ENCODE measurements at places on chromosomes 2 and 18. TPM values are rescaled to one million over a fixed set of nuclear protein-coding genes. Genes with fewer than 3 reads are reported as not detected.

- no peak for DNase-seq
These were observed 246.7 kb upstream of the EPAS1 start for GRCh38 chr2:46050489-46050888.

DNA sequence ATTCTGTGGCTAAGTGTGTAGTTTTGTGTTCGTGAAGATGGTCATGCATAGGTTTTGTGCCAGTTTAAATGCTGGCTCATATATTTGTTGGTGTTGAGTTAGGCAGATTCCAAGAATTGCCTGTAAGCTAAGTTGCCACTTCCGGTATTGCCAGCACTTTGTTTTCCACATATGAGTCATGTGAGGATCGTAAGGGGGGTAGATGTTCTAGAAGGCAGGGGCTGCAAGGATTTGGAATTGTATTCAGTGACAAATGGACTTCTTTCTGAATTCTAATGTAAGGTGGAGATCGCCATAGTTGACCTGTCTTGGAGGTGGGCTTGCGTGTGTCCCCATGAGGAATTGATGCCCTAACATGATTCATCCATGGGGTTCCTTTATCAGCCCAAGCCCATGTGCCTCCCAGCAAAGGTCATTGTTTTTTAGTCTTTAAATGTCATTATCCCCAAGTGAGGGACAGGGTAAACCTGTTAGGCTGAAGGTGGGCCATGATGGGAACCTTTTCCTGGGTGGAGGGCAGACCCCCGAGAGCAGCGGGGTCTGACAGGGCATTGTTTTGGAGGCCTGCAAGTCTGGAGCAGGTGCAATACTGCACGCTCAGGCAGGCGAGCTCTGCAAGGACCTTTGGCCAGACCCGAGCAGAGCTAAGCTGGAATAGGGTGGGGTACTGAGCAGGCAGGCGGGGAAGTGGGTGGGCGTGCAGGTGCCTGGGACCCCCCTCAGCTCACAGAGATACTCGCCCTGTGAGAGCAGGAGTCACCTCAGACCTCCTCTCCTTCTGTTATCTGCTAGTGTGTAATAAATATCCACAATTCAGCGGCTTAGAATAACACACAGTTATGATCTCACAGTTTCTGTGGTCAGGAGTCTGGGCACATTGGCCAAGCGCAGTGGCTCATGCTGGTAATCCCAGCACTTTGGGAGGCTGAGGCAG lies 77.4 kb downstream of the LRRFIP1 start:
- no peak for DNase-seq

- DNase-seq: no peak
These were observed 244.3 kb downstream of the OSR1 start for GRCh38 chr2:19114126-19114525.

GRCh38 chr2:191311-192190 lies 72.3 kb downstream of the SH3YL1 start:
- no peak for DNase-seq

- no peak for DNase-seq
These were observed 66.2 kb downstream of the STAT1 start for GRCh38 chr2:190947711-190948251.

- no peak for DNase-seq
These were observed 104.9 kb upstream of the LYPD6 start for GRCh38 chr2:149225446-149225845.

GRCh38 chr2:15363142-15363541 lies 198.0 kb downstream of the NBAS start:
- no peak for DNase-seq

DNA sequence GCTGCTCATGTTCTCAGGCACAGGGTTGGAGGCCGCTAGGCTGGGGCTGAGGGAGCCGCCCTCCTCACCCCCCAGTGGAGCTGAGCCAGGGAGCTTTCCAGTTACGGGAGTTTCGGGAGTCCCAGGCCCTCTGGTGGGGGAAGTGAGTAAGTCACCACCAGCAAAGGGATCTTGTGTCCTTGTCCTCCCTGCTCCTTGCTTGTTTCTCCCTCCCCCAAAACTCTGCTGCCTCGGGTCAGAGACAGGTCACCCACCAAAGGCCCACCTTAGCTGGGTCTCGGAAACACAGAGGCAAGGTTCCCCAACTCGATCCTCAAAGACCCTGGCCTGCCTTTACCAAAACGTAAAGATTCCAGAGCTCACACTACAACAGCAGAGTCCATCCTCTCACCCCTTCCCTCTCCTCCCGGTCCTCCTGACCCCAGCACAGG lies 60.5 kb upstream of the POMC start:
- peak; percentile 38 for DNase-seq

- no peak for DNase-seq
These were observed 155.4 kb downstream of the FAM210A start for GRCh38 chr18:13570856-13571495.

GRCh38 chr18:68660354-68661183 lies 54.3 kb downstream of the TMX3 start:
- DNase-seq: no peak

DNA sequence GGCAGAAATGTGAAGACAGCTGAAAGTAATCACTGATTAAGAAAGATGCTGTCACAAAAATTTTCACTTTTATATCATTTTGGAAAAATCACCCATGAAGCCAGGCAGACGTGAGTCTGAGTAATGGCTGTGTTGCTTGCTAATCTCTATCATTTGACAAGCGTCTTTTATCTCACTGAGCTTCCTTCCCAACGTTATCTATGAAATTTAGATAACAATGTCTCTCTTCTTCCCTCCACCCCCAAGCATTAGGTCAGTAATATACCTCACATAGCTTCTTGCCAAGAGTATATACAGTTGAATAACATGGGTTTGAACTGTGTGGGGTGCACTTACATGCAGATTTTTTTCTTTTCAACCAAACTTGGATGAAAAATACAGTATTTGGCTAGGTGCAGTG lies 388.6 kb upstream of the NRXN1 start:
- DNase-seq: no peak

DNA sequence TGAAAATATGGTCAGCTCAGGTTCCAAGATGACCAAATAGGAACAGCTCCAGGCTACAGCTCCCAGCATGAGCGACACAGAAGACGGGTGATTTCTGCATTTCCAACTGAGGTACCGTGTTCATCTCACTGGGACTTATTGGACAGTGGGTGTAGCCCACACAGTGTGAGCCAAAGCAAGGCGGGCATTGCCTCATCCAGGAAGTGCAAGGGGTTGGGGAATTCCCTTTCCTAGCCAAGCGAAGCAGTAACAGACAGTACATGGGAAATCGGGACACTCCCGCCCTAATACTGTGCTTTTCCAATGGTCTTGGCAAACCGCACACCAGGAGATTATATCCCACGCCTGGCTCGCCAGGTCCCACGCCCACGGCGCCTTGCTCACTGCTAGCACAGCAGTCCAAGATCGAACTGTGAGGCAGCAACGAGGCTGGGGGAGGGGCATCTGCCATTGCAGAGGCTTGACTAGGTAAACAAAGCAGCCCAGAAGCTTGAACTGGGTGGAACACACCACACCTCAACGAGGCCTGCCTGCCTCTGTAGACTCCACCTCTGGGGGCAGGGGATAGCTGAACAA lies 57.5 kb downstream of the WDPCP start:
- no peak for DNase-seq

DNA sequence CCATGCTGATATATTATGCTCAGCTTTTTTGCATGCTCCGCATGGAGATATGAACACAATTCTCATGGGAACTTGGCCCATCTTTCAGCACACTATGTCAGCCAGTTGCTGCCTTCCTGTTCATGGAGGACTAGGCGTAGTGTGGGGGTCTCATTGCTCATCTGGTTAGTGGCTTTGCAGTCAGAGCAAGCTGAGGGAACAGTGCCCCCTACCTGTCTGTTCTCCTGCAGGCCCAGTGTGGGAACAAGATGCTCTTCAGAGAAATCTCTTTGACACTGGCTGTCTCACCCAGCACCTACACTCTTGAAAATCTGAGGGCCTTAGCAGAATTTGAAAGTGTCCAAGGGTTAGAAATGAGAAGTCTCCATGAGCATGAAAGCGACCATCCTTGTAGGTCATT lies 47.1 kb downstream of the SPTBN1 start:
- no peak for DNase-seq

DNA sequence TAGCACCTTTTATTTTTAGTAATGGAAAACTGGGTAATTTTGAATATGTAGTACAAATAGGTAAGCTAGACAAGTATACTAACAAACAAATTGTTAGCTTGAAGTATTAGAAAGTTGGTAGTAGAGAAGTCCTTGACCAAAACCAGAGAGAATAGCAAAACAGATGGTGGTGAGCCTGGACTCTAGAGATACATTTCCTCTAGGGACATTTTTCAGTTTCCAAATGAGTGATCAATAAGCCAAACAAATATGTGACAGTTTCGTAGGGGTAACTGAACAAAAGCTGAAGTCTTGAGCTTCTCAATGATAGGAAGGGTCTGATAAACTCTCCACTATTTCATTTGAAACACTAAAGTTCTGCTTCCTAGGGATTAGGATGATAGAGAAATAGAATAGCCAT lies 692.0 kb upstream of the FAM98A start:
- no peak for DNase-seq

DNA sequence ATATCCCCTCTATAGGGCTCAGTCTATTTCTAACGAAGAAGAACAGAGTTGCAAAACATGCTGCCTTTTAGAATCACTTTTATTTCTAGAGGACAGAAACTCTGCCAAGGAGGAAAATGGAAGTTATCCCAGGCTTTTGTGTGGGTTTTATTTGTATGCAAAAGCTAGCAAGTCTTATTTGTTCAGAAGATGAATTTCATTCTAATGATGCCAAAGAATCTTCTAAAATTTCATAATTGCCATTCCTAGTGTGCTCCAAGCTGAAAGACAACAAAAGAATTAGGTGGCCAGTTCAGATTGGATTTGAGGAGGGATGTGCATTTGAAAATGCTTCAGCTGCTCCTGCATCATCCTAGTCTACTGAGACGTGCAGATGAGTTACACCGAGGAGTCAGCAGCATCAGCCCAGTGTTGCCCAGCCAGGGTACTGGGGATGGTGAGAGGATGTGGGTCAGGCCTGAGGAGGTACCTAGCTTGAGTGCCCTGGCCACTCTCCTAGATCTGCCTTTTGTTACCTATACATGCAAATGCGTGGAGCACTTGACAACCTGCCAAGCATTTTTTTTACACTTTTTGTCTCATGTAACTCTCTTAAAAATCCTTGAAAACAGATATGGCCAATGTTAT lies 80.1 kb downstream of the KCNS3 start:
- no peak for DNase-seq

GRCh38 chr18:75790111-75790510 lies 362.6 kb upstream of the SMIM21 start:
- DNase-seq: no peak

- no peak for DNase-seq
These were observed 422.0 kb downstream of the CBLN2 start for GRCh38 chr18:72122103-72122502.

Gene AGXT
- not detected for total RNA-seq

Gene PTH2R
- total RNA-seq: 1.4 TPM

Gene STAT4
- 1.2 TPM for total RNA-seq

Gene KCNG2
- 0.31 TPM for total RNA-seq

Gene TXNDC9
- 55.1 TPM for total RNA-seq

Gene OSBPL6
- 22.3 TPM for total RNA-seq

Gene ASTL
- not detected for total RNA-seq

Gene UGT1A10
- not detected for total RNA-seq
